ENCODE measurements at places on chromosomes 3 and 15. TPM values are rescaled to one million over a fixed set of nuclear protein-coding genes. Genes with fewer than 3 reads are reported as not detected.

DNA sequence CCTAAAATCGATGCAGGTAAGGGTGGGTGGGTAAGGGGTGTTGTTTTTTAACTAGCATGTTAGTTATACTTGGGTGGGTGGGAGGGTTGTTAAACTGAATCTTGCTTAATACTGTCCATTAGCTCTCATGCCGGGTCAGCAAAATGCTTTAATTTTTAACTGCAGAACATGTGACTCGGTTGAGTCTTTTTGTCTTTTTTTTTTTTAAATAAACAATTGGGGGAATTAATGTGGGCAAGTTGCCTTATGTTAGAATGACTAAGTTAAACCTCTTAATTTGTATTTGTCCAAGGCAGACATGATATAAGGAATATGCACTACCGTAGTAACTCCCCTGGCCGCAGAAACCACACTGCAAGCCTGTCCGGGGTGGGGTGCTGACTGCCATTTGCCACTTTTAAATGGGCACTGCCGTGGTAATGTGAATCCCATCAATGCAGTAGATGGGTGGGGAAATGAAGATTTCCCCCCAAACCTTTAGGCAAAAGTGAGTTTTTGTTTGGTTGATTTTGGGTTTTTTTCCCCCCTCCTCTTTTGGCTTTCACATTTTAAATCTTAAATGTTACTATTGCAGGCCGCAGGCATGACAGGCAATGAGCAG lies 54.3 kb upstream of the CCR4 start:
- H3K27me3 ChIP-seq = no peaks in the 10 kb centered on the region
- no peak overlapping the region for H3K27ac ChIP-seq
- H3K36me3 ChIP-seq = no peaks in the 10 kb centered on the region
- H3K4me3 ChIP-seq = no peak overlapping the region

- H3K27ac ChIP-seq = no peak overlapping the region
- no peaks in the 10 kb centered on the region for H3K36me3 ChIP-seq
- H3K27me3 ChIP-seq = no peaks in the 10 kb centered on the region
- no peaks in the 10 kb centered on the region for H3K4me1 ChIP-seq
Measured at GRCh38 chr3:156948402-156949210, 122.5 kb downstream of the LEKR1 start.

GRCh38 chr3:134404366-134404885 lies 30.2 kb upstream of the AMOTL2 start:
- no peaks in the 10 kb centered on the region for H3K27me3 ChIP-seq
- no peak for DNase-seq
- no peak overlapping the region for H3K4me3 ChIP-seq

GRCh38 chr3:173567997-173568396 lies 170.5 kb downstream of the NLGN1 start:
- no peaks in the 10 kb centered on the region for H3K36me3 ChIP-seq
- H3K27me3 ChIP-seq = no peaks in the 10 kb centered on the region
- H3K4me1 ChIP-seq = no peaks in the 10 kb centered on the region
- no peak overlapping the region for H3K27ac ChIP-seq

GRCh38 chr3:134516905-134517304 lies 31.0 kb downstream of the CEP63 start:
- no peak for DNase-seq
- H3K4me3 ChIP-seq = no peak overlapping the region
- H3K36me3 ChIP-seq = no peaks in the 10 kb centered on the region
- H3K4me1 ChIP-seq = no peaks in the 10 kb centered on the region
- no peak overlapping the region for H3K27ac ChIP-seq

- no peaks in the 10 kb centered on the region for H3K27me3 ChIP-seq
- H3K4me1 ChIP-seq = no peaks in the 10 kb centered on the region
- H3K36me3 ChIP-seq = no peaks in the 10 kb centered on the region
- no peak for DNase-seq
- no peak overlapping the region for H3K4me3 ChIP-seq
Measured at GRCh38 chr15:54288049-54288448, 309.8 kb downstream of the UNC13C start.

GRCh38 chr3:133880886-133881455 lies 14.7 kb downstream of the RAB6B start:
- no peaks in the 10 kb centered on the region for H3K27me3 ChIP-seq
- H3K4me1 ChIP-seq = peaks cover 4% of the 10 kb centered on the region
- DNase-seq = no peak
- no peak overlapping the region for H3K4me3 ChIP-seq

DNA sequence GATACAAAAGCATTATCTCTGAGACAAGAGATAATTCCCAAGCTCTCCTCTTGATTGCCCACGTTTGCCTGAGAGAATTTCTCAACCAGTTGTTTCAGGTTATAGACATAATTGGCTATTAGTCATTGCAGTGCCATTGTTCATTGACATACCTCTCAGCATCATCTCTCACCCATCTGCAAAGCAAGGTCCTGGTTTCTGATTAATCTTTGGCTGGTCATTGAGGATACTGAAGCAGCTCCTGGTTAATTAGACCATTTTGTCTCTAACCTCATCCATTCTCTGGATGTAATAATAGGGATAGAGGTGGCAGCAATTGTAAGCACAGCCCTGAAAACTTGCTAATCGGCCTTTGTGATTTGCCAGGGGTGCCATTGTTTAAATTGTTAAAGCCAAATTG lies 104.2 kb downstream of the CNTN6 start:
- no peak for DNase-seq
- H3K27me3 ChIP-seq = no peaks in the 10 kb centered on the region
- H3K4me1 ChIP-seq = no peaks in the 10 kb centered on the region
- H3K4me3 ChIP-seq = no peak overlapping the region
- no peak overlapping the region for H3K27ac ChIP-seq
- H3K36me3 ChIP-seq = no peaks in the 10 kb centered on the region

DNA sequence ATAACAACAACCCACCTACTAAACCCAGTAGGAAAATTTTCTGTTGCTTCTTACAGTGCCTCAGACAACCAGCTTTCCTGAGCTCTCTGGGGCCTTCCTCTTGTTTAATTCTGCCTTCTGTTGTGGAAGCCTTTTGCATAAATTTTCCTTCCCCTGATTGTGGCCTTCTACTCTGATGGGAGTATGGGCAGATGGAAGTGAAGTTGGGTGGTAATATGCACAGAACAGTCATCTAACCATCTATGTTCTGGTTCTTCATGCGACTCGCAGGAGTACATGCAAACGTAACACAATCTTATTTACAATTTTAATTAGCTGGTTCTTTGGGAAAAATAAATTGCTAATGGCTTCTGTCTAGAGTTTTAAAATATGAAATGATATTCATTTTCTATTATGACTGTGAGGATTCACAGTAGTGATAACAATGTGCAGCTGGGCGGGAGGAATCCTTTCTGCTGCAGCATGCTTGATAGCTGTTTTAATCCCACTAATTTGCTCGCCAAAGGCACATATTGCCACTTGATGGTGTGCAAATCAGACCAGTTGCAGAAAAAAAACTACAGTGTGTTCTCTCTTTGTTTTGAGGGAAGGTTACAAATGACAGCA lies 311.5 kb upstream of the ROPN1 start:
- H3K4me1 ChIP-seq = no peaks in the 10 kb centered on the region
- H3K4me3 ChIP-seq = no peak overlapping the region
- no peaks in the 10 kb centered on the region for H3K27me3 ChIP-seq
- H3K27ac ChIP-seq = no peak overlapping the region
- no peaks in the 10 kb centered on the region for H3K36me3 ChIP-seq

GRCh38 chr3:117393119-117393518 lies 683.5 kb downstream of the TUSC7 start:
- H3K27ac ChIP-seq = no peak overlapping the region
- H3K4me1 ChIP-seq = no peaks in the 10 kb centered on the region
- no peaks in the 10 kb centered on the region for H3K27me3 ChIP-seq
- no peaks in the 10 kb centered on the region for H3K36me3 ChIP-seq
- no peak for DNase-seq
- H3K4me3 ChIP-seq = no peak overlapping the region

Gene ADAMTSL3
- 16.2 TPM for total RNA-seq

Gene SV2B
- total RNA-seq = 20.5 TPM

Gene MCTP2
- 18.3 TPM for total RNA-seq

Gene OR5K2
- total RNA-seq = not detected

Measured in tibial nerve (tissue), 4 donors.